ENCODE measurements at places on chromosomes 16 and 17.

- DNase-seq: no peak
These were observed 17.5 kb upstream of the CCL22 start for GRCh38 chr16:57341062-57341440.

DNA sequence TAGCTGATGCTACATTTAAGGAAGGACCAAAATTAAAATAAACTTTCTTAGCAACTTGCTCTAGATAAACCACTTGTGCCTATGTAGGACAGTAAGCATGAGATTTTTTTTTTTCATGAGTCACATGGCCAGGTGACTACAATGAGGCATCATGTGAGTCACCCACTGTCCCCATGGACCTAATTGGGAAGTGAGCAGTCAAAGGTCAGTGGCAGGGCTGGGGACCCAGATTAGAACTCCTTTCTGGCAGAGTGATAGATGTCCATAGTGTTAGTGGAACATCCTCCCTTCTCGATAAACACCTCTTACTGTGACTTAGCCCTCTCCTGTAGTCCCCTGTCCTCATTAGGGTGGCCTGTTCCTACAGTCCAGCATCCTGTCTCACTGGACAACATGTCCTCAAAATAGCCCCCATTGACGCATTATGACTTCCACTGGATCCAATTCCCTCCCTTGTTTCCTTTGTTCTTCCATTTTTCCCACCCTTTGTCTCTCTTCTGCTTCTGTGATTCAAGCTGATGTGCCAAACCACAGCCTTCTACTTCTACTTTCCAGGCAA is 12.4 kb downstream of the ITGB3 start:
- no peak for DNase-seq

GRCh38 chr17:41972571-41973407 is 6.2 kb downstream of the CNP start:
- peak; percentile 34 for DNase-seq

GRCh38 chr17:50034498-50035364 is 21.2 kb upstream of the ITGA3 start:
- no peak for DNase-seq

DNA sequence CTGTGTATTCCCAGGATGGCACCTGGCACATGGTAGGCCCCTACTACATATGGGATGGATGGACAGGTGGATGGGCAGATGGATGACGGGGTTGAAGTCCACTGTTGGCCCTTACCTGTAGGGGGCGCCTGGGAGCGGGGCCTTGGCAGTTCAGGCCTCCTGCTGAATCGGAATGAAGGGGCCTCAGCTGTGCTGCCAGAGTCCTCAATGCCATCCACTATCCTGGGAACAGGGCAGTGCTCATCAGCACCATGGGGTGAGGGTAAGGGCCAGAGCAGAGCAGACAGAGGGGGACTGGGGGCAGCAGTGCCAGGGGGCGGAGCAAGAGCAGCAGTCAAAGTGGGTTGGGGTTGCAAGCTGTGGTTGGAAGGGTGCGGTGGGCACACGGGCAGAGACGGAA is 8.3 kb upstream of the RAB5C start:
- no peak for DNase-seq

GRCh38 chr17:79944821-79945391 is 90.8 kb downstream of the TBC1D16 start:
- no peak for DNase-seq

- DNase-seq: peak; percentile 5
These were observed 10.6 kb upstream of the CETP start for GRCh38 chr16:56950881-56951771.

DNA sequence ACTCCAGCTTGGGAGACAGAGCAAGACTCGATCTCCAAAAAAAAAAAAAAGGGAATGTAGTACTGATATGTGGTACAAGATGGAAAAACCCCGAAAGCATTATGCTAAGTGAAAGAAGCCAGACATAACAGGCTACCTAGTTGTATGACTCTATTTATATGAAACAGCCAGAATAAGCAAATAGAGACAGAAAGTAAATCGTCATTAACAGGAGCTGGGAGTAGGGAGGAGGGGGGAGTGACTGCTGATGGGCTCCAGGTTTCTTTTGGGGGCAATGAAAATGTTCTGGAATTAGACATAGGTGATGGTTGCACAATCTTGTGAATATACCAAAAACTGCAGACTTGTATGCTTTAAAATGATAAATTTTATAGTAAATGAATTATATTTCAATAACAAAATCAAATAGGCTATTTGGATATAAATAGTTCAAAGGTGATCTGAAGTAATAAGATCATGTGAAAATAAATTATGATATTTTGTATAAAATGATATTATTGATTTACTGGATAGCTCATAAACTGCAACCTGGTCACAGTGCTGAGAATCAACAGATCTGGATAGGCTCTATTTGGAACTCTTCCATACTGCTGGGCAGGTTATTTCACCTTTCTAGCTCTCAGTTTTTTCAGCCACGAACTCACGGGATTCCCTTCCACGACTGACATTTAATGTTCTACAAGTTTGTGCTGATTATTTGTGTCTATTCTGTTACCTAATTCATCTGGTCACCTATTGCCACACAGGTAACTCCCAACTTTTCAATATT is 27.1 kb downstream of the ZNF652 start:
- DNase-seq: no peak

DNA sequence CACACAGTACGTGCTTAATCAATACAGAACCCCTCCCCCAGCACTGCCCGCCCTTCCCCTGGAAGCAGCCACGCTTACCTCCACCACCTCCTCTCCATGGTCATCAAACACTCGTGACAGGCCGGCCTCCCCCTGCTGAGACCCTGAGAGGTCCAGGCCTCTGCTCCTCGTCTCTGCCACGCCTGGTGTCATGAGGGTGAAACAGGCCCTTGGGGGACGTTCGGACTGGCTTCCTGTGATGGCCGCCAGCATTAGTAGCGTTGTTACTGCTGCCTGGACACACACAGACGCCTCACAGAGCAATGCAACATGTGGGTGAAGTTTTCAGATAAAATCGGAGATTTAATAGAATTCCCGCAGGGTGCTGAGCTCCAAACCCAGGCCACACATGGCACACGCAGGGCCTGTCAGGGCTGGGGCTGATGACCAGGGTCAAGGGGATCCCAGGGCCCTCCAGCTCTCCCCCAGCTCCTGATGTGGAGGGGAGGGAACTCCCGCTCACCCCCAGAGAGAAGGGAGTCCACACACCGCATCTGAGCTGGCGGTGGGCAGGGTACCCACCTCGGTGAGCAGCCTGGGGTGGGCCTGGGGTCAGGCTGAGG is 15.9 kb upstream of the SLC38A10 start:
- no peak for DNase-seq

- no peak for DNase-seq
These were observed at the start of gene DDX42 for GRCh38 chr17:63774141-63774968. Gene DDX42, plus strand, starts transcription at chr17:63774170. Its CDS starts 12,880 bp downstream, at chr17:63787050.

DNA sequence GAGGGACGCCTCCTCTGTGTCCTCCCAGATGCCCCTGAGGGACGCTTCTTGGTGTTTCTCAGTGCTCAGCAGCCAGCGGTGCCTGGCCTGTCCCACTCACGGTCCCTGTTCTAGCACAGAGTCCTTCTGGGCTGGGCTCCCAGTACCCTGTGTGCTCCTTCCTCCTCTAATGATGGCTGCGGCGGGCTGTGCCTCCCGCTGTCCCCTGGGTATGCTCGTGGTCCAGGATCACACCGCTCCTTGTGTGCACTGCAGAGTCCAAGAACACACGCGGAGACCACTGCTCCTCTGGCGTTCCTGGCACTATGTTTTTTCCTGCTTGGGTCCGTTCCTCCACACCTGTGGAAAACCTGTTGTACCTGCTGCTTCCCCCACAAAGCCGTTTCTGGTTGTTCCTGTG is 15.1 kb upstream of the IRF8 start:
- no peak for DNase-seq

DNA sequence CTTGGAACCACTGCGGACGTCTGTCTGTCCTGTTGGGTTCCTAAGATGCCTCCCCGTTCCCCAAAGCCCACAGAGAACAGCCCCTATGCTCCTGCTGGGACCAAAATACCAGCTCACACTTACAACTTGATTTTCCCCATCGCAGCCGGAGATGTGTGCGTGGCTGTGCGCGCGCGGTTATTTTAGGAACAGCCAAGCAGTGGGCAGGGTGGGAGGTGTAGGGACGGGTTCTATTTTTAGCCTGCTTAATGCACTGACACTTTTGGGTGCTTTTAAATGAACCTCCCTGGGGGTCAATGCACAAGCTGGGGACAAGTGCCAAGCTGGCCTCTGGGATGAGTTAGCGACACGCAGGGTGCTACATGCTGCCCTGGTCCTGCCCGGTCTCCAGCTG is 74.1 kb downstream of the KLHDC4 start:
- DNase-seq: no peak

GRCh38 chr16:30885196-30885595 is 8.7 kb downstream of the BCL7C start:
- DNase-seq: no peak

DNA sequence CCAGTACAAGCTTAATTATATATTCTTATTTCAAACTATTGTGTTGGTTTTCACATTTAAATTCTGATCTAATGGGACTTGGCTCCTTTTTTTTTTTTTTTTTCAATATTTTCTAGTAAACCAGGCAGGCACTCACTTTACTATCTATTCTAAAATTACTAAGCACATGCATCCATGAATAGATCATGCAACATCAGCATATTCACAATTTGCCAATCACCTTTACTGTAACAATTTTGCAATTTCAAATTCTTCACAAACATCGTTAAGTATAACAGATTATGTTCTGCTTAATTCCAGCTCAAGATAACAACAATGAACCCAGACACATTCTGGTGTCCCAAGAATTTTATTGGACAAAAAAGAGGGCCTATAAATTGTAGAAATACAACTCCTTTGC is 217.4 kb downstream of the CDH8 start:
- DNase-seq: no peak

- no peak for DNase-seq
These were observed 22.7 kb upstream of the CD300E start for GRCh38 chr17:74646231-74646630.

DNA sequence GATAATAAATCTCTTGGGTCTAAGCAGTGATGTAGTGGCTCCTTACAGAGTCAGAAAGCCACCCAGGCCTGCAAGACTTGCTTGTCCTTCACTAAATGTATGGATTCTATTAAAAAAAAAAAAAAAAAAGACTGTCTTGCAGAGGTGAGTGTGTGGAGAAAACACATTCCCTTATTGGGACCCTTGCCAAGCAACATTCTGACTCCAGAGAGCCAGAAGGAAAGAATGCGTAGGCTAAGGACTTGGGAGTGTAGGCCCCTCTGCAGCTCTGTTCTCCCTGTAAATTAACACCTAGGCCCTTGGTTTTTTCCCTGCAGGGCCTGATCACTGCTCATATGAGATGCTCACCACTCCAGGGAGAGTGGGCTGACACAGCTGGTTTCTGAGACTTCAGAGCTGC is 17.8 kb downstream of the SCPEP1 start:
- DNase-seq: no peak

- DNase-seq: no peak
These were observed 47.8 kb downstream of the MPRIP start for GRCh38 chr17:17089796-17090641.

DNA sequence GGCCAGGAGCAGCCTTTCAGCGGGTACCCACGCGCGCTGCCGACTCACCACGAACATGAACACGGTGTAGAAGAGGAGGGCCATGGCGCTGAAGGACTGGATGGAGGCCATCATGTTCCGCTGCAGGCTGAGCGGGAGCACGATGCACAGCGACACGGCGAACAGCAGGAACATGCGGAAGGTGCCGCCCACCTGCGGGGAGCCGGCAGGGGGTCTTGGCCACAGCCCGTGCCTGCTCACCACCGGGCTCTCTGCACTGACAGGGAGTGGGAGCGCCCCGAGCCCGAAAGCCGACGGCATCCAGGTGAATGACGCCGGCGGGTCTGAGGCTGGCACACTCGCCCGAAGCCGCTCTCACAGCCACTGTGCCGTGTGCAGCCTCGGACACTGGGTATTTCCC is 13.0 kb downstream of the SLC38A10 start:
- no peak for DNase-seq

DNA sequence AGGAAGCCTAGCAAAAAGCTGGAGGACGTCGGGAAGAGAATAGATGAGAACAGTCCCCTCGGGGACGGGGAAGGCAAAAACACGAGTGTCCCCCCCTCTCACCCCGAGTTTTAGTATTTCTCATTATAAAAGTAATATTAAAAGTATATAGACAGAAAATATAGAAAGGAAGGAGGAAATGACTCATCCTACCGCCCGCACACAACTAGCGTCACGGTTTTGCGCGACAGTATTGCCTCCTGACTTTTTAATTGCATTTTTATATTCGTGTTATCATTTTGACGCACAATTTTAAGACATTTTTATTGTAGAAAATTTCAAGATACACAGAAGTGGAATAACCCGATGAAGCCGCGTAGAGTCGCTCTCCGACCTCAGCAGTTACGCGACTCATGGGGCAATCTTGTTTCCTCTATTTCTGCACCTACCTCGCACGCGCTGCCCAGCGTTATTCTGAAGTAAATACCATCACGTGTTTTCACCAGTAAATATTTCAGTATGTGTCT is 652 bp upstream of the SLC25A19 start:
- peak; percentile 65 for DNase-seq

DNA sequence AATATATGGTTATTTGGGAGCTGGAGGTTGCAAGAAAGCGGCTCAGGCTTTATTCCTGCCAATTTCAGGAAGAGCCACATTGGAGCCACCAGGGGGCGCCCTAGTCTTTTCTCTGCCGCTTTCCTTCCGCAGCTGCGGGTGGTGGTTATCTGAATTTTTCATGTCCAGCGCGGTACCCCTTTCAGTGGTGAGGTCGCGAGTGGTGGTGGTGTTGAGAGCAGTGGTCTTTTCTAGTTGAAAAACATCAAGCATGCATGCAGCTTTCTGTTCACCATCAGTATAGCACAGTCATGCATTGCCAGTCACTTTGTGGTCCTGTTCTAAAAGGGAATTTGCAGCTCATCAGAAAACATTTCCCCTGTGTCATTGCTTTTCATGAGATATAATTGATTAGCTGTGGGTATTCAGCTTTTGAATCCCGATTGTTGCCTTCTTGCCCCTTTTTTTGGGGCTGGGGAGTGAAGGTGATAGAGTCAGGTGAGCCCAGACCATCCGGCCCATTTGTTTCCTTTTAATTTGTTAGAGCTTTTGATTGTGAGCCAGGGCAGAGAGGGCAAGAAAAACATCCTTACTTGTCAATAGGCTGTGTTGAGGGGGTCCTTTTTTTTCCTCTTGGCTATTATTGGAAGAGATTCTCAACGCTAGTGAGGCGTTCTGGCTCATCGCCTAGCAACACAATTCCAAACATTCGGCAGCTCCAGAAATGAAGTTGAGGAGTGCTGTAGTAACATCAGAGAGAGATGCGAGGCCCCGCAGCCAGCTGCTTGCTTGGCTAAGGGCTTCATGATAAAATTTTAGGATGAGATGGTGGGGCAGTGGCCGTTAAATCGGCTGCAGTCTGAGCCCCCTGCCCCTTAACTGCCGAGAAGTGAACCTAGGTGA is 119.0 kb downstream of the SNX29 start:
- DNase-seq: peak; percentile 51

- DNase-seq: no peak
These were observed 25.8 kb downstream of the TTYH2 start for GRCh38 chr17:74239172-74239571.

GRCh38 chr16:56787167-56787566 is 57.2 kb downstream of the NUP93 start:
- DNase-seq: no peak

DNA sequence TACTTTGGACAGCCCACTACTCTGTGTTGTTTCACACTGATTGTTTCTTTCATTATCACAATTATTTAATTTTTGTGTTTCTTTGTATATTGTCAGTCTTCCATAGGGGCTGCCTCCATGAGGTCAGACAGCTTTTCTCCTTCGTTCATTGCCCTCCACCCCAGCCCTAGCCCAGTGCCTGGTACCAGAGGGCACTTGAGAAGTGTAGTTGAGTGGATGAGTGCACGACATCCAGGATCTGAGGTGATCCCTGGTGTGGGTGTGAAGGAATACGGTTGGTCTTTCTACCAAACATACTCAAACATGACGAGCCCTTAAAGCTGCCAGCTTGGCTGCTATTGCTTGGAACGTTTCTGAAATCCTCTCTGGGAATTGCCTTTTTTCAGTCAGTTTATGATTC is 37.9 kb downstream of the DHRS7B start:
- DNase-seq: no peak
